ENCODE measurements at places on chromosomes 11 and 22.

GRCh38 chr11:79661373-79661772, 220.5 kb upstream of the TENM4 start:
- DNase-seq, result no peak

- DNase-seq, result no peak
Measured at GRCh38 chr11:112315861-112316739, 55.4 kb upstream of the PLET1 start.

- no peak for DNase-seq
Measured at GRCh38 chr11:112582366-112582765, 321.7 kb upstream of the PLET1 start.

- DNase-seq, result no peak
Measured at GRCh38 chr11:2777386-2777785, 77.6 kb upstream of the KCNQ1OT1 start.

DNA sequence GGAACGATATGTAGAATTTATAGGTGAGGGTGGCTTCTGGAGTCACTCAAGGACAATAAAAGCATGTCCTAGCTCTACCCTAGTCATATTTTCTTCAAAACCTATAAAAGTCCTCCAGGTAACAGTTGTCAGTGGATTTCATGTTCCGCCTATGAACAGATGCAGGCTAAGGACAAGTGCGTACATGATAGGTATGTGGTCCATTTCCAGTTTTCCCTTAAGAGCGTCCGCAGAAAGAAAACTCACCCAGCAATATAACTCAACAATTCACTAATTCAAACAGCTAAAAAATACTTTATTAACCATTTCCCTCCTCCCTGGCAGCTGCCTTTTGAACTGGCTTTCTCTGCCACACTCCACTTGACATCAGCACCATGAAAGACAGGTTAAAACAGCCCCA, 50.2 kb upstream of the CCDC34 start:
- no peak for DNase-seq

- no peak for DNase-seq
Measured at GRCh38 chr22:46577368-46578249, 40.2 kb upstream of the CELSR1 start.

- no peak for DNase-seq
Measured at GRCh38 chr11:102134597-102134996, 24.4 kb downstream of the YAP1 start.

GRCh38 chr11:131178596-131178995, 191.8 kb upstream of the NTM start:
- no peak for DNase-seq

GRCh38 chr22:47147572-47147971, 385.1 kb downstream of the TBC1D22A start:
- no peak for DNase-seq

GRCh38 chr11:72079819-72080325, 470 bp downstream of the NUMA1 start:
- no peak for DNase-seq

- DNase-seq, result no peak
Measured at GRCh38 chr11:72856551-72857345, 42.5 kb downstream of the ATG16L2 start.
